ENCODE measurements at places on chromosomes 6 and 20.

GRCh38 chr6:105803442-105803841 lies 282.7 kb upstream of the PRDM1 start:
- DNase-seq: no peak

DNA sequence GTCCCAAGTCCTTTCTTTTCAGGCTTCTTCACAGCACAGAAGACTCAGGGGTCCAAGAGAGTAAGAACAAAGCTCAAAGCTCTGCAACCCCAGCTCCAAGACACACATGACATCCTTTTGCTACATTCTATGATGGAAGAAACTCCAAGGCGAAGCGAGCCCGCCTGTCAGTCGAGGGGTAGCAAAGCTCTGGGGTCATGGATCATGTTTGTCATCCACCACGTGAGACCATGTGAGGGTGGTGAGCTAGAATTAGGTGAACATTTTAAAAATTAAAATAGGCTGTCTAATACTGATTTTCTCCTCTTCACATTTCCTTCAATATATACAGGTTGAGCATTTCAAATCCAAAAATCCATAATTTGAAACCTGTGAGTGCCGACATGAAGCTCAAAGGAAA lies 189.6 kb downstream of the TTLL2 start:
- DNase-seq: no peak

DNA sequence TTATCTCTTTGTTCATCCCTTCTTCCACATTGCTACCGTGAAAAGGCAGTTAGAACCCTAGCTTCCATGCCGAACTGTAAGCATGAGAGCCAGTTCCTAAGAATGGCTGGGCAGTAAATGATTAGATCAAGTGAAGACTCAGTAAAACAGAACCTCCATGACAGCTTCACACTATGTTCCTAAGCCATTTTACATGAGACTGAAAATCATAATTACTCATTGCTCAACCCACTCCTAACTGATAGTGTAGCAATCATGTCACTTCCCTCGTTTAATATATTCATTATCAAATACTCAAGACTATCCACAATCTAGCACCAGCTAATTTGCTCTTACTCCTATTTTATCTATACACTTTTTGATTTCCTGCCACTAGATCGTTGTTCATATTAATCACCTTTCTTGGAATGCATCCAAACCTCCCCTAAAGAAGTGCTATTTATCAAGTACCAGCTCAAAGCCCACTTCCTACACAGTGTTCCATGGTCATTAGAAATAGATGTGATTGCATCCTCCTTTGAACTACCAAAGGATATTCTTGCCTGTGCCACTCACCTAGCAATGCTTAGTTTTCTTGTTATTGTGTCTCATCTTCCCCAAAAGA lies 6.0 kb downstream of the TMEM30A start:
- no peak for DNase-seq

GRCh38 chr6:156996265-156996664 lies 219.1 kb downstream of the ARID1B start:
- DNase-seq: no peak

- DNase-seq: no peak
Observed at GRCh38 chr6:157548635-157549467, 167.9 kb downstream of the ZDHHC14 start.

DNA sequence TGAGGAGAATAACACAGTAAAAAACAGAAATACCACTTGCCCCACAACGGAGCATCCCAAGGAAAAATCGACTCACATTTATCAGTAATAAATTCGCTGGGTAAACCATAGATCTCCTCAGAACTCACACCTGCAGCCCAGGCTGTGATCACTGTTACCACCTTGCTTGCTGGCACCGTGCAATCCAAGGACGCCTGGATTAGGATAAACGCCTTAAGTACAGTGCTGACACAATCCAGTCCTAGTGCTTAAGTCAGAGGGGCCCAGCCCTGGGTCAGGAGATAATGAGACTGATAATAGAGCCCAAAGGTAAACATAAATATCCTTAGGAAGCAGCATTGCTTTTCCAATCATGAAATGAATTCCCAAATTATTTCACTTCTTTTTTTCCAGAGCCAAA lies 62.5 kb downstream of the EPB41L2 start:
- DNase-seq: no peak

DNA sequence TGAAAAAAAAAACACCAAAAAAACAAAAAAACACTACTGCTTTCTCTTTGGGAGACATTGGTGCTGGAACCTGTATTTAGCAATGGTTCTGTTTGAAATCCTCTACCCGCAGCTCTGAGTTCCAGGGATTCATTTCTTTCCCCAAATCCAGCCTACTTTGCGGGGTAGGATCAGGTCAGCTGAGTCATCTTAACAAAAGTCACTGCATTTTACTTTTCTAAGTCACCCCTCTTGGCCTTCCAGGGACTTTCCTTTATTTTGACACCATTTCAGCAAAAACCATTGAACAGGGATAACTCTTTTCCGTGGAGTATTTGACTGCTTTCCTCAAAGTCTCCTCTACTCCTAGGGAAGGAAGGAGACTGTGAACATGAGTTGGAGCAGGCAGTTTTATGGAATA lies 837.6 kb downstream of the MAFB start:
- DNase-seq: no peak

GRCh38 chr20:38790200-38791053 lies 15.1 kb upstream of the PPP1R16B start:
- no peak for DNase-seq

DNA sequence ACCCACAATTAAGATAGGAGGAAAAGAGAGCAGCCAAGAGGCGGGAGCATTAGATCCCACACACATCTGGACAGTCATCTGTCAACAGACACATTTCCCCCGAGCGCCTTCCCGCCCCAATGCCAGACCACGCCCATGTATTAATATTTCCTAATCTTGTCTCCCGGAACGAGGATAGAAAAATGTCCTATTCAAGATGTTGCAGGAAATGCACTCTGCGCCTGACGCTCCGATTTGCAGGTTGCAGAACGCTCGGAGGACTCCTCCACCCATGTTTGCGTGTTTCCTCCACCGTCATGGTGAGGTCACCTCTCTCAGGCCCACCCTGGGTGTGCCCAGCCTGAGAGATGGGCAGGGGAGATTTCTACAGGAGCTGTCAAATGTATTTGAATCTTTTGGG lies 215.2 kb downstream of the TAF4 start:
- DNase-seq: no peak

DNA sequence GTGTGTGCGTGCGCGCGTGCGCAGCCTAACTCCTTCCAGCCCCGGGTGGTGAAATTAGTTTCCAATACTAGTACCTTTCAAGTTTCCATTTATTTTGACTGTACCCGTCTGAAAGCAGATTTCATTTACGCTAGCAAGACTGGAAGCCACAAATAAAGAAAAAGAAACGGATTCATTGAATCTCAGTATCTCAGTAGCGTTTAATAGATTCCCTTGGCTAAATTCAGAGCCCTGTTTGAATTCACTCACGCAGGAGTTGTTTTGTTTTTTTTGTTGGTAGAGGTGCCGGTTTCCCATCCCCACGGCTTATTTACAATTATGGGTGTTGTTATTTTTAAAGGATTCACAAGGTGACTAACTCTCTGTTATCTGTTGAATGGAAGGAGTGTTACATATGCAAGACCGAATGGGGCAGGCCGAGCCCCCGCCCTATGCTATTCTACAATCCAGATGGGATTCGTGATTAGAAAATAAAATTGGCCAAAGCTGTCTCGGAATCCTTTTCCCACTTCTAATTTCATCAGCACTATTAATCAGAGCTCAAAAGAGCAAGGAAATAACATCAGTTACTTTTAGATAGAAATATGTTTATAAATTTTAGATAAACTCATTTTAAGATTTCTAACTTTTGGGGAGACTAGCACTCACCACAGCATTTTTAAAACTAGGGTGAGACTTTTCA lies 2.3 kb upstream of the INSM1 start:
- DNase-seq: no peak

GRCh38 chr6:168799067-168799466 lies 358.1 kb downstream of the SMOC2 start:
- no peak for DNase-seq

DNA sequence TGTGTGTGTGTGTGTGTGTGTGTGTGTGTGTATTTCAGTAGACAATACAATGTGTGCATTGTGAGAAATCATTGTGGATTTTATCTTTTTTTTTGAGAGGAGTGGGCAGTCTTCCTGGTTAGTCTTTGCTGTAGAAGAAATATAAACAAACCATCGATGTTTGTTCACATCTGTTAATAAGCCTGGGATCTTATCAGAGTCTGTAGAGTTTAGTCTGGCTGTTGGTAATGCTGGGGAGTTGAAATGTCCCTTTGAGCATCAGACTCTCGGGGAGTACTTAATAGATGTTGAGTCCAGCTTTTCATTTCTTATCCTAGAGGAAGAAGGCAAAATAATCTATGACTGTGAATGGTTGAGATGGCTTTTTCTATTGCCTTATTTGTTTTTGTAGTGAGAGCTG lies 96.6 kb upstream of the SUPT3H start:
- no peak for DNase-seq

DNA sequence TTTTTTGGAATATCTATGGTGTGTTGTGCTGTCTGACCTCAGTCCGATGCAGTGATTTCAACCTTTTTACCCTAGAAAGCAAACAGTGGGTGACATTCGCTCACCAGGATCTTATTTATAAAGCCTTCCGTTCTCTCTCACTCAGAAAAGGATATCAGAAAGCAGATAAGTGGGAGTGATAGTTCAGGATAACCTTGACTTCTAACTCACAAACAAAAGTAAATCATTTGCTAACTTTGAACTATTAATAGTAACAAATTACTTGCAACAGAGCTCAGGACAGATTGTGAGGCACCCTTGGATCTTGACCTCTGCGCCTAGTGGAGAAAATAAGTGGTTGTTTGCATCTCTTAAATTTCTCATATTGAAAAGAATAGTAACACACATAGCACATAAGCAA lies 637.1 kb upstream of the CITED2 start:
- no peak for DNase-seq

DNA sequence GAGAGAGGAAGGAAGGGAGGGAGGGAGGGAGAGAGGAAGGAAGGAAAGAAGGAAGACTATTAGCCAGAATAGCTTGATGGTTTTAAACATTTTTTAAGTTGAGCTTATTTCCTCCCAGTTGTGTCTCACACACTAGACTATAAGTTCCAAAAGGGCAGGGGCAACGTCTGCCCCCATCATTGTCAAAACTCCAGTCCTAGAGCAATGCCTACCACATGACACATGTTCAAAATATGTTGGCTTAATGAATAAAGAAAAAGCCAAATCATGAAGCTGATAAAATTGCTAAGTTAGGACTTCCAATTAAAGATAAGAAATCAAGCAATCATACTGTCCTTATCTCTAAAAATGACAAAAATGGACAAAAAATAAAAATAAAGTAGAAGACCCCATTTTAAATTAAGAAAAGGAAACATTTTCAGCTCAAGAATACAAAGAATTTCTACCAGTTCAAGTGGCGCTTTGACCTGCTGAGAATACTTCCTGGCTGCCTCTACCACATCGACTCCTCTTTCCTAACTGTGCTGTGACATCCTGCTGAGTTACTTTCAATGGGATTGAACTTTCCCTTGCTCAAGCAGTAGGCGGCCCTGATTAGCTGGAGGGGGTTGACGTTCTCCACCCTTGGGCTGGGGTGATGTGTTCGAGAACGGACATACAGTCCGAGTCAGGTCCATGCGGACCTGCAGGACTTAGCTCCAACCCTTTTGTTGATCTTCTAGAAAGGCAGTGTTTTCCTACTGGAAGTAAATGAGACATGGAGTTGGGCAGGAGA lies 283.9 kb upstream of the FOXQ1 start:
- no peak for DNase-seq

DNA sequence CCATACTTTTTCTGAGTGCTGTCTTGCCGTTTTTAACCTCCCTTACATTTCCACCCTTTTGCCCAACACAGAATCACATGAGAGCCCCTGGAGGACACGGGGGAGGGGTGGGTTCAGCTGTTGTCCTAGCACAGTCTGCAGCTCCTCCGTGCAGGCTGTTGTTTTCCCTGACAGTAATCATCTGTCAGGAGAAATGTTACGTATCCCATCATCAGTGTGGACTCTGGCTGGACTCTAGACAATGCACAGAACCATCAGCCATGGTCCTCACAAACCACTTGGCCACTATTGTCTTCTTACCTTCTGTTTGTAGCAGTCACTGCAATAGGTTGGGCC lies 92.1 kb downstream of the RIN2 start:
- no peak for DNase-seq

DNA sequence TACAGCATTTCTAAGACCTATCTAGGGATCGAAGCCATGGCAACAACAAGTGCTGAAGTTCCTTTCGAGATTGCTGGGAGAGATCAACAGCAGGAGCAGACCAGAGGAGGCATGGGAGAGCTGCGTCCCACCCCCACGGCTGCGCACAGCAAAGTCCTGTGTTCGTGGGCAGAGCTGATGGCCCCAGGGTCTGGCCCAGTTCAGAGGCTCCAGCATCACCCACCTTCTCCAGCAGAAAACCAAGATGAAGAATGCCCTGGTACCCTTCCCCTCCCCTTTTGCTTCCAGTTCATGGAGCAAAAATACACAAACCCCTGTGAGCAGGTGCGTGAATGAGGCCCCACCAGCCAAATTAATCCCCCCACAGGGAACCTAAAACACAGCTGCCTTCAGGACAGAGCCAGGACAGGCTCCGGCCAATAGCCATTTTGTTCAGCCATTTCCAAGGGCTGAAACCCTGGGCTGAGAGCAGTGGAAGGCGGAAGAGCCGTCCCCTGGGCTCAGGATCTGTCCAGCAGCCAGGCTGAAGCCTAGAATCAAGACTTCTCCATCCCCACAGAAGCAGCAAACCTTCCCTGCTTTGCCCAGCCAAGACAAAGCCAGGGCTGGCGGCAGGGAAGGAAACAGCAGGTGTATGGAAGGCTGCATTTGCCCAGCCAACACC lies 102.8 kb downstream of the PREX1 start:
- DNase-seq: no peak

DNA sequence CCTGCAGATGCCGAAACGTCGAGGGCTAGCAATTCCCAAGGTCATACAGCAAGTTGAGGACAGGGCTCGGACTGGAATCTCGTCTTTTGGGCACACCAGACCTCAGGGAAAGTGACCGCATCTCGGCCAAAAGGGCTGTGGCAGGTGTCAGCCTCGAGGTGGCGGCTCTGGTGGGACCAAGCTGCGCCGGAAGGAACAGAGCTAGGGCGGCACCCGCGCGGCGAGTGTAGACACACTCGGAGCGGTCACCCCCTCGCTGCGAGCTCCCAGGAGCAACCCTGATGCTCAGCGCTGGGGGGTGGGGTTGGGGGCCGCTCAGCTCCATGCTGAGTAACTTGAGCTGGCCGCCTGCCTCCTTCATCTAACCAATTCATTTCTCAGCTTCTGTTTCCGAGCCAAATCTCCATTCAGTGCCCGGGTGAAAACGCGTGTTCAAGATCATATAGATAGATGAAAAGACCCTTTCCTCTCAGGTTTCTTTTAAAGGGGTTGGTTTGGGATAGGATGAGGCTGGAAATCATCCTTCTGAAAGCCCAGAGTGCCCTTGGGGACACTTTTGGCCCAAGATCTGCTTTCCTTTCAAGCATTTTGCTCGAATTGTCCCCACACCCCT lies 2.2 kb upstream of the TUBB2B start:
- DNase-seq: no peak
